ENCODE measurements at places on chromosomes 16 and 17.
A peak's percentile ranks its signal among the peaks of the same experiment; 100 is the strongest.

DNA sequence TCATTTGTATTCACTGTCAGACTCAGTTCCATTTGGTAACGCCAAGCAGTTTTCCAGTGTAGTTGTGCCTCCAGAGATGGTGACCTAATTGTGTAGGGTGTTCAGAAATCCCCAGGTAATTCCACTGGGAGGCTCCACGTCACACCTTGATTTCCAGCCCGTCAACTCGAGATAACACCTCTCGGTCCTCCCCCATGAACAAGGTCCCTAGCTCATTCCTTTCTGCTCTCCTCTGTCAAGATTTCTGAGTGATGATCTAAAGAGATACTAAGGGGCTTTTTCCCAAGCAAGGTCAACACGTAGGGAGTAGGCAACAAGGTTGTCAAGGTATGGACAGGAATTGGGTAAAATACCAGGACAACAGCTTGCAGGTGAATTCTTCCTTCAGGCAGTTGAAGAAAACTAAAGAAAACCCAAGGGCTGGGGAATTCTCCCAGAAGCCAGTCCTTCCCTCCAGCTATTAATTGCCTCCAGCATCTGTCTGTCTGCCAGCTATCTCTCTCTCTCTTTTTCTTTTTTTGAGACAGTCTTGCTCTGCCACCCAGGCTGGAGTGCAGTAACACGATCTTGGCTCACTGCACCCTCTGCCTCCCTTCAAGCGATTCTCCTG is 31.4 kb downstream of the GPRC5B start:
- no peak for DNase-seq

DNA sequence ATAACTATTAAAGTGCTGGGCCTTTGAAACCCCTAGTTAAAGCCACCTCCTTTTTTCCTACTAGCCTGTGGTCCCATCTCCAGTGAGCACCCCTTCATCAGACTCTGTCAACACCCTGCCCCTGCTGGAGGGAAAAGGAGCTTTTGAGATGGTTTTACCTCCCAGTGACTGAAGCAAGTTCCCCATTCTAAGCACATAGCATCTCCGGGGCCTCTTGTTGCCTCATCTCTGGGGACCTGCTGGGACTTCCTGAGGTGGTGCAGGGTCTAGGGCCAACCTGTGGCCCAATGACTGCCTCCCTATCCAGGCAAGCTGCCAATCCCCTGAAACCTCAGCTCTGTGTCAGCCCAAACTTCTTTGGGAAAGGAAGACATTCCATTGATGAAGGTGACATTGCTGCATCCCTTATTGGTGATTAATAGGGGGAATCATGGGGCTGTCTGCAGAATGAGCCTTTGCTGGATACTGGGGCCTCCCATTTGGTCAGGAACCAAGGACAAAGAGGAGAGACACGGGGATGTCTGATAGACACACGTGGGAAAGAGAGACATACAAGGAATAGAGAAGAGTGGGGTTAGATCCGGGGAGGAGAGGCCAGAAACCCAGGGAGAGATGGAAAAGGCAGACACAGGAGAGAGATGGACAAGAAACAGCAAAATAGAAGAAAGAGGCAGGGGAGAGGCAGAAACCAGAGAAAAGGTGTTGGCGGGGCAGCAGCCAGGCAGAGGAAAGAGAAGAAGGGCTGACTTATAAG is 2.4 kb downstream of the C1QL1 start:
- DNase-seq, result no peak

- peak; percentile 8 for DNase-seq
Observed at GRCh38 chr17:2138318-2138717, 83.4 kb downstream of the HIC1 start.

DNA sequence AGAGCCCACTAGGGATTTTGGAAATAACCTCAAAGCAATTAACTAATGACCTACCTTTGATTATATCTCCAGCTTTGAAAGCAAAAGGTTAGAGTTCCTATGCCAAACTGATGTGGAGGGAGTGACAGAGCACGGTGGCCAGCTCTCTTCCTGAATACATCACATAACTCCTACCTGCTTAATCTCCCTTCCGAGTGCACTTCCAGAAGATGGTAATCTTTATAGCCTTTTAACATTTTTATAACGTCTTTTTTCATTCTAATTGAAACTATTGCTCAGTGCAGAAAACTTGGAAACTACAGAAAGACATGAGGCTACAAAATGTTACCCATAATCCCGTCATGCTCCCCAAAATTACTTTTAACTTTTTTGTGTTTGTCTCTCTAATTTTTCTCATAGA is 110.5 kb upstream of the COX10 start:
- DNase-seq, result no peak

- DNase-seq, result no peak
Observed at GRCh38 chr17:2723505-2723996, 12.0 kb upstream of the CLUH start.

- no peak for DNase-seq
Observed at GRCh38 chr16:11127610-11128195, 128.3 kb downstream of the SOCS1 start.

DNA sequence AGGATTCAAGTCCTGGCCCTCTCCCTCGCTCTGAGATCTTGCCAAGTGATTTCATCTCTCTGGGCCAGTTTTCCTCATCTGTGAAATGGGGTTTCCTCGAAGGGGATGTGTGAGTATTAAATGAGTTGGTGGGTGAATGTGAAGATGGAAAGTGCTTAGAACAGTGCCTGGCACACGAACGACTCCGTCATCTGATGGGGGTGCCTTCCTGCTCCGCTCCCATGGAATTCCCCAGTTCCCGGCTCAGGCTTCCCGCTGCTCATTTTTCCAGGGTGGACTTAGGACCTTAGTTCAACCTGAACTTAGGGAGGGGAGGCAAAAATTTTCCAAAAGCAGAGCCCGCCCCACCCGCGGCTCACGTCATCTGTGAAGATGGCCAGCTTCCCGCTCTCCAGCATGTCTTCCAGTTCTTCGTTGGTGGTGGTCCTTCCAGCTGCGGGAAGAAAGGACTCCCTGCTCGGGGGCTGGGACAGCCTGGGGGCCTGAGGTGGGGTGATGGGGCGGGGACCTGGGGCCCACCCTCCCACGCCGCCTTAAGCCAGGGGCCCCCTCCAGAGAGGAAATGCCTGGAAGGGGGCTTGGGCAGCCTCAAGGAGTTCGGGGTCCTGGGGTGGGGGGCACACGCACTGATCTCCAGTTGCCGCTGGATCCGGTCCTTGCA is 11.4 kb downstream of the HSD3B7 start:
- no peak for DNase-seq

DNA sequence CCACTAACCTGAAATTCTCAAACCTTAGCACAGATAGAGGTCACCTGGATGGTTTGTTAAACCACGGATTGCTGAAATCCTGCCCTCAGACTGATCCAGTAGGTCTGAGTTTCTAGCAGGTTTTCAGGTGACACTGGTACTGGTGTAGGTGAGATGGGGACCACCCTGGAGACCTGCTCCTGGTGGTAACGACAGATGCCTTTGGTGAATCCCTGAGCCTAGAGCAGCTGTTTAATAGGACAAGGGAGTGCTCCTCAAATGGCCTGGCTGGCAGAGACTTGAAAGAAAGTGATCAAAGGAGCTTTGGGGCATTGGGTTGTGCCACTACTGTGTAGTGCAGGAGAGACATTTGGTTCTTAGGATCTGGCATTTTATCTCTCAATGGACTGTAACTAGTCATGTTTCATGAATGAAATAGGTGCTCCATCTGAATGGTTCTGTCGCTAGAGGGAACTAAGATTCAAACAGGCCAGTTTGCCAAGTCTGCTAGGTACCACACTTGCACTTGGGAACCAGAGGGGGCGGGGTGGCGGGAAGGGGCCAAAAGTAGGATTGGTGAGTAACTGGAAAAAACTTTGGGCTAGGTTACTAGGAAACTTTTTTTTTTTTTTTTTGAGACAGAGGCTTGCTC is 2.9 kb upstream of the IFI35 start:
- DNase-seq, result no peak

DNA sequence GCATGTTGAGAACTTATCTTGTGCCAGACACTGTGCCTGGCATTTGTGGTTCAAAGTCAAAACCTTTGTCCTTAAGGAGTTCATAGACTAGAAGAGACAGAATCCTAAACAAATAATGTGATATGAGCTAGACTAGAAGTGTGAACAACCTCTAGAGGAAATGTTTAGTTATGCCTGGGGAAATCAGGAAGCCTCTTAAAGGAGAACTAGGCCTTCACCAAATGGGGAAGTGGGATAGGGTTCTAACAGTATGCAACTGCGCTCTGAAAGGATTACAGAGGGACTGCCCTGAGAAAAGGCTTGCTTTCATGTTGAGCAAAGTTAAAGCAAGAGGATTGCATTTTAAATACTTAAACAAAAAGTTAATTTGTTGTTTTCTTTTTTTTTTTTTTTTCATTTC is 4.9 kb downstream of the RUNDC1 start:
- no peak for DNase-seq

DNA sequence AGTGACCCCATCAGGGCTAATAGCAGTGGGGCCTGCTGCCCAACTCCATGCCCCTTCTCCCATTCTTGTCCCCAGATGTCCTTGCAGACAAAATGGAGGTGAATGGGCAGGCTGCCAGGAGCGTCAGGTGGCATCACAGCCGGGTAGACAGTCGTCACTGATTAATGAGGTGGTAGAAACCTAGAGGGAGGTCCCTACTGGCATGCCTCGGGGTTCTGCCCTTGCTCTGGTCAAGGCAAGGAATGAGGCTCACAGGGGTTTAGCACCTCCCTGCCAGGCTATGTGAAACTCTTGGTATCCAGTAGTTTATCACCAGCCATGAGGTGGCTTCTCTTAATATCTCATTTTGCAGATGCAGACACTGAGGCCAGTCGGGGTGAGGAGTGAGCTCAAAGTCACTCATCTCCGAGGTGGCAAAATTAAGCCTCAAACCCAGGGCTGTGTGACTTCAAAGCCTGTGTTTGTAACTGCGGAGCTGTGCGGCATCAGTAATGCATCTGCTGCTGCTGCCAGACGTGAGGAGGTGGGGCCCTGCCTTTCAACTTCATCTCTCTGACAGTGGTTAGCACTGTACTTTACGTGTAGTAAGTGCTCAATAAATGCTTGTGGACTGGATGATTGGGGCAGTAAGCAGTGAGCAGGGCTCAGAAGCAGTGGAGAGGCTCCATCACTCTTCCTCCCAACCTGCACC is 21.3 kb downstream of the RAI1 start:
- DNase-seq, result no peak

DNA sequence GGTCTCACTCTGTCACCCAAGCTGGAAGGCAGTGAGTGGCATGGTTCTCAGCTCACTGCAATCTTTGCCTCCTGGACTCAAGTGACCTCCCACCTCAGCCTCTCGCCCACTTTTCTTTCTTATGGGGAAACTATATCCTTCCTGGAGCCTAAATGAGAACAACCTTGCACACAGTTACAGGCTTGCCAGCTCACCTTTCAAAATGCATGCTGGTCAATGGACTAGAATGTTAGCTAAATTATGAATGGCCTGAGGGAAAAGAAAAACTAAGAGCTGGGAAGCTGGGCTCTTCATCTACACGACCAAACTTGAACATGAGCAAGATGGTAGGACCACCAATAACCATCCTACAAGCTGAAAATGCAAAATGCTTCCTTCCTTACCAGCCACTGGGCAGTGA is 10.6 kb upstream of the LHX1 start:
- DNase-seq, result no peak

GRCh38 chr17:68399638-68400403 is 57.5 kb downstream of the WIPI1 start:
- DNase-seq, result peak; percentile 73

DNA sequence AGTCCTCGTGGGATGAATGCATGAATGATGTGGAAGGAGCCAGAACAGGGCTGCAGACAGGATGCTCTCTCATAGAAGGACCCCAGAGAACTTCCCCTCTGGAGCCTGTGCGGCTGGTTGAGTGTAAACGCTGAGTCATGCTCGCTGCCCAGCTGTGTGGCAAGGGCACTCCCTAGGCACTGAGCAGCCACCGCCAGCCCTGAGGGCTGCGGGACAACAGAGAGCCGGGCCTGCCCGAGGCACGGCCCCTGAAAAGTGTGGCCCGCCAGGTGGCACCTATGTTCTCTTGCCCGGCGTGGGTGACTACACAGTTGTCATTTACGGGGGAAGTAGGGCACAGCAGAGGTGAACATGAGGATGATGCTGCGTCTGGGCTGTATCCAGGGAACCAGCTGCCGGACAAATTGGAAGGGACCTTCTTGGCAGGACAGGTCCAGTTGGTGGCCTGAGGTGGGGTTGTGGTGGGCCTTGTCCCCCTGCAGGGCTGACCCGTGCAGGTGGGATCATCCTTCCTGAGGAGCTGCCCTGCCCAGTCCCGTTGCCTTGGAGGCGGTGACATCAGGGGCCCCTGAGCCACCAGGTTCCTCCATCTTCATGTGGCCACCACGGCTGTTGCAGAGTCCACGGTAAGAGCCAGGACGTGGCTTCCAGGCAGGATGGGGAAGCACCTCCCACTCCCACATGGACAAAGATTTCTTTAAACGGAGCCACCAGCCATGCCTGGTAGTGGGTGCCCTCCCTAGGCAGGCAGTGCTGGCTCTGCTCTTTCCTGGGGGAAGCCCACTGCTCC is 94.8 kb upstream of the CBX4 start:
- DNase-seq, result peak; percentile 26

GRCh38 chr17:76252040-76252954 is 12.0 kb upstream of the RNF157 start:
- DNase-seq, result no peak

All from activated CD4-positive, alpha-beta T cell treated with anti-CD3 and anti-CD28 coated beads for 48 hours (primary cell).